Naive thymus-derived CD4-positive, alpha-beta T cell (primary cell): ENCODE measurements at places on chromosomes 6 and 20. TPM values are rescaled to one million over a fixed set of nuclear protein-coding genes. Genes with fewer than 3 reads are reported as not detected.
A peak's percentile ranks its signal among the peaks of the same experiment; 100 is the strongest.

GRCh38 chr6:159042003-159042825 lies 2.6 kb downstream of the TAGAP start:
- no peaks in the 10 kb centered on the region for H3K27me3 ChIP-seq
- peak overlapping the region; percentile 88 for H3K4me3 ChIP-seq
- peak overlapping the region; percentile 92 for H3K27ac ChIP-seq
- peak; percentile 42 for DNase-seq

GRCh38 chr6:46888578-46888977 lies 33.2 kb downstream of the ADGRF5 start:
- H3K4me3 ChIP-seq: no peak overlapping the region
- no peaks in the 10 kb centered on the region for H3K36me3 ChIP-seq
- no peaks in the 10 kb centered on the region for H3K27me3 ChIP-seq
- no peak overlapping the region for H3K27ac ChIP-seq

GRCh38 chr6:10884245-10884972 lies 2.4 kb upstream of the SYCP2L start:
- H3K27ac ChIP-seq: no peak overlapping the region
- no peaks in the 10 kb centered on the region for H3K36me3 ChIP-seq
- DNase-seq: no peak
- no peaks in the 10 kb centered on the region for H3K4me1 ChIP-seq
- H3K4me3 ChIP-seq: no peak overlapping the region

GRCh38 chr6:161066511-161066910 lies 74.9 kb downstream of the MAP3K4 start:
- H3K27ac ChIP-seq: no peak overlapping the region
- no peaks in the 10 kb centered on the region for H3K36me3 ChIP-seq
- H3K4me1 ChIP-seq: no peaks in the 10 kb centered on the region
- H3K4me3 ChIP-seq: no peak overlapping the region

- peaks cover 5% of the 10 kb centered on the region for H3K4me1 ChIP-seq
- DNase-seq: no peak
- H3K36me3 ChIP-seq: no peaks in the 10 kb centered on the region
- no peak overlapping the region for H3K4me3 ChIP-seq
- no peaks in the 10 kb centered on the region for H3K27me3 ChIP-seq
Observed at GRCh38 chr6:135537741-135538301, 40.3 kb upstream of the AHI1 start.

DNA sequence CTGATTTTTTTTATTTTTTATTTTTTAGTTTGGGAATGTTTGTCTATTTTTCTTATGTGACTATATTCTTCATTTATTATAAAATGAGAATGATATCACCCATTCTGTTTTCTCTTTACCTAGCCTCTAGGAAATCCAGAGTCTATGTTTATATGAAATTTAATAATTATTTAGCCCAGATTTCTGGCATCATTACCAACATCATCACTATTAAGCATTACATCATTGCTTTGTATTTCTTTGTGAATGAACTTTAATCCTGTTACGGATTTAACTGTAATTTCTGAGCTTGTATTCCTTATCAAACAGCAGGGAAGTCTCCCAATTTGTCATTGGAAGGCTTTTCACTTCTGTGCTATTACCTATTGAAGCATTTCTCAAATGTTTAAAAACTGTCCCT lies 72.7 kb upstream of the NOX3 start:
- H3K27ac ChIP-seq: no peak overlapping the region
- H3K36me3 ChIP-seq: no peaks in the 10 kb centered on the region
- no peaks in the 10 kb centered on the region for H3K4me1 ChIP-seq
- no peak overlapping the region for H3K4me3 ChIP-seq

DNA sequence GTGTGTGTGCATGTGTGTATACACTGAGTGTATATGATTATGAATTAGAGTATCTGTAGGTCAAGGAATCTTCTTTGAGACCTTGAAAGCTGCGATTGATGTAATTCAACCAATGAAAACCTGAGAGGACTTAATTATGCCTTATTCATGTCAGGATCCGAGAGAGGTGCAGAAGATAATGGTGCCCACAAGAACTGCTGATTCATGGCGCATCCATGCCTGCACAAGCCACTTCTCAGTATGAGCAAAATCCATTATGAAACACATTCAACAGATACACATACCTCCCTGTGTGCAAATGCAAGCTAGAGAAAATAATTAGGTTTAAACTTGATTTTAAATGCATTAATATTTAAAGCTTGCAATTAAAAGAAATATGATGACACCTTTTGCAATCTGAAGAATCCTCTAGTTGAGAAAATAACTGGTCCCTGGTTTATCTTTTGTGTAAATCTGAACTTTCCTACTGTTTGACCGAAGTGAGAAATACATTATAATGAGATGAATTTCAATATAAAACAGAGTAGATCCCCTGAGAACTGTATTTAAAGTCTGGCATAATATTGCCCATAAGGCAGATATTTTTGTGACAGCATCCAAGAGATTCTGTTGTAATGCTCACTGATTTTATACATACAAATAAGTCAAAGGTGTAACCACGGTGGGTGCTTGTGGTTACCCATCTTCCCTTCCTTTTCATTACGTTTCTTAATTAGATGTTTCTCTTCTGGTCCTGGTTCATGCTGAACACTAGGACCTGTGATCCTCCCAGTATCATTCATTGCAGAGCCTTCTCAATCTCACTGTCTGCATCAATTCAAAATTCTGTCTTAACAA lies 45.6 kb downstream of the LY86 start:
- no peaks in the 10 kb centered on the region for H3K27me3 ChIP-seq
- DNase-seq: no peak
- peaks cover 10% of the 10 kb centered on the region for H3K4me1 ChIP-seq
- no peak overlapping the region for H3K4me3 ChIP-seq
- H3K36me3 ChIP-seq: no peaks in the 10 kb centered on the region
- H3K27ac ChIP-seq: no peak overlapping the region

TFAP2C gene
- not detected for polyA plus RNA-seq
